Activated CD4-positive, alpha-beta T cell treated with anti-CD3 and anti-CD28 coated beads, Interleukin-2, Interleukin-4, amounts not matched to agents 100 ng/mL and 50 ng/mL, durations not matched to agents 16 hours and 8 hours (primary cell): ENCODE measurements at places on chromosomes 2 and 18.
A peak's percentile ranks its signal among the peaks of the same experiment; 100 is the strongest.

- DNase-seq = no peak
Observed at GRCh38 chr2:98550165-98550564, 58.1 kb downstream of the COA5 start.

DNA sequence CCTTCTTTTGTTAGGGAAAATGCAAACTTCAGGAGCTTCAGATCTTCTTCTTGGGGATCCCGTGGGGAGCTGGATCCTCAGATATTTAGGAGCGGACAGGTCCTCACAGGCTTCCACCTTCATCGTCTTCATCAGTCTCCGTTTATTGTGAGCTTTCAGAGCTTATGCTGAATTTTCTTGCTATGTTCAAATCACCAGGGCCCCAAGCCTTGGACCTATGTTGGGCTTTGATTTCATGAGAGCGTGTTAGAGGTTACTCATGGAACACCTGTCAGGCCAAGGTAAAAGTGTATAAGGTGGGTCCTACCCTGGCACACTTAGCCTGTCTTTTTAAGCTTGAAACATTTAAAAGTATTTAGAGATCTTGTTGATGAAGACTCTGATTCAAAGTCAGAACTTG lies 212.9 kb downstream of the FAM210A start:
- DNase-seq = no peak

GRCh38 chr2:74301262-74301661 lies 42.0 kb downstream of the SLC4A5 start:
- DNase-seq = no peak

- DNase-seq = no peak
Observed at GRCh38 chr2:202574541-202574940, 60.2 kb upstream of the FAM117B start.

GRCh38 chr2:203400805-203401585 lies 72.8 kb downstream of the ABI2 start:
- DNase-seq = no peak

- DNase-seq = no peak
Observed at GRCh38 chr2:18837240-18837639, 247.9 kb upstream of the NT5C1B start.

GRCh38 chr2:75361486-75361885 lies 162.2 kb upstream of the TACR1 start:
- no peak for DNase-seq

DNA sequence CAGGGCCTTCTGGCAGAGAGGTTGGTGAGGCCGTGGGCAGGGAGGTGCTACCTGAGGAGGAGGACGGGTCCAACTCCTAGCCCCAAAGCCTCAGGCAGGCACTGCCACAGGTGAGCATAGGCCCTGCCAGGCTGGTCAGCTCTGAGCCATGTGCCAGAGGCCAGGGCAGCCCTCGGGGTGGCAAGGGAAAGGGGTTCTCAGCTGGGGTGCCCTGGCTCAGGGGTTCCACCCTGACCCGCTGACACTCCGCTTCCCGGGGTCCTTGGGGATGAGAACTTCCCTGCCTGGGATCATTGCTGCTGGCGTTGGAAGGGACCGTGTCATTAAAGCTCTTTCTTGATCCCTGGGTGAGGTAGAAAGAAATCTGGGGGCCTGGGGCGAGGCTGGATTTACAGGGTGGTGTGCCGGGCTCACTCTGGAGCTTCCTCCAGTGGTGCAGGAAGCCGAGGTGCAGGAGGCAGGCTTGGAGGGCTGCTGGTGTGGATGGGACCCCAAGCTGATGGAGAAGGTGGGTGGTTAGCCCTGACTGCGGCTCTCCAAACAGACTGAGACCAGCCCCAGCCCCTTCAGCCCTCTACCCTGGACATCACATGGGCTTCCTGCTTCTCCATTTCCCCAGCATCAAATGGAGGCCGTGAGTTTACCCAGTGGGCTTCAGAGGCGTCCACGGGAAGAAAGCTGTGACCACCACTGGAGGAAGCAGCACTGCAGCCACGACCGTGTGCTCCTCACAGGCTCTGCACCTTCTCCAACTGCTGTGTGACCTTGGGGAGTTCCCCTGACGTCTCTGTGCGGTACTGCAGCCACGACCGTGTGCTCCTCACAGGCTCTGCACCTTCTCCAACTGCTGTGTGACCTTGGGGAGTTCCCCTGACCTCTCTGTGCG lies 295.2 kb downstream of the NDUFA10 start:
- peak; percentile 6 for DNase-seq

- peak; percentile 29 for DNase-seq
Observed at GRCh38 chr18:9494778-9495331, 19.5 kb downstream of the RALBP1 start.

DNA sequence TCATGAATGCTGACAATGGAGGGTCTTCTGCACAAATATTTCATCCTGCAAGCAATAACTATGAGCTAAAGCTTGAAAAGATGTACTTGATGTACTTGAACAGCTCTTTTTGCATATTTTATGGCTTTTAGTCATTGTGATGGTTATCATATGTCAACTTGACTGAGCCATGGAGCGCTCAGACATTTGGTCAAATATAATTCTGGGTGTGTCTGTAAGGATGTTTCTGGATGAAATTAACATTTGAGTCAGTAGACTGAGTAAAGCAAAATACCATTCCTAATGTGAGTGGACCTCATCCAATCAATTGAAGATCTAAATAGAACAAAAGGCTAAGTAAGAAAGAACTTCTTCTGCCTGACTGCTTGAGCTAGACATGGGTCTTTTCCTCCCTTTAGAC lies 509.0 kb downstream of the BCL11A start:
- DNase-seq = no peak

DNA sequence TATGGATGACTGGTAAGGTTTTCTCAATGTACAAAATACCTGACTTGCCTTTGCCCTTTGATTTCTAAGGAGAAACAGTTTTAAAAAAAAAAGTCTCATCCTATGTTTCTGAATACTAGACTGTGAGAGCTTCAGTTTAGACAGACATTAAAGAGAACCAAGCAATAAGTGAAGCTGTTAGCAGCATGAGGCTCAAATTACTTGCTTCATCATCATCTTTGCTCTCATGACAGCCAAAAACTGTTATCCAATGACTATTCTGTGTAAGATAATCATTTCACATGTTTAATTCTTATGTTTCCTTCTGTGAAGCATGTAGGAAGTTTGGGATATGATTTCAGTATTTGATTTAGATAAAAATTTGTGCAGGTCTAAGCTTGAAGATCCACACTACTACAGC lies 129.2 kb downstream of the COMMD1 start:
- DNase-seq = no peak

- no peak for DNase-seq
Observed at GRCh38 chr2:45283764-45284620, 274.7 kb upstream of the SIX2 start.

- no peak for DNase-seq
Observed at GRCh38 chr2:6957910-6958615, 40.9 kb downstream of the RNF144A start.

- no peak for DNase-seq
Observed at GRCh38 chr2:84217456-84217855, 241.6 kb downstream of the SUCLG1 start.

- DNase-seq = no peak
Observed at GRCh38 chr2:23200068-23200786, 184.8 kb upstream of the KLHL29 start.

- DNase-seq = no peak
Observed at GRCh38 chr2:240732911-240733622, 41.4 kb downstream of the AQP12A start.

DNA sequence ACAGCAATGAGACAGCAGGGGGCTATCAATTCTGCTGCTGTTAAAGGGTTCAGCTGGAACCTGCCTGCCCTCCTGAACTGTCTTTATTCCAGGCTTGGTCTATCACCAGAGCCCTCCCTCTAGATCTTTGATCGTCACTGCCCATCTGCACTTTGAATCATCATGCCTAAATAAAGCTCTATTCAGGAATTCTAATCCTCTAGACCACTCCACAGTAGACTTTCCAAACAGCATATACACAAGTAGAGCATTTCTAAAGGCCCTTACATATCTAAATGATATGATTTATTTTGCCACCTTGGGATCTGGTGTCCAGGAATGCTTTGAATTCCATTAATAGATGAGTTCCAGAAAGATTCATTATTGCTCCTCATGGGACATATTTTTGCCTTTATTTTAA lies 542.1 kb upstream of the SYT4 start:
- no peak for DNase-seq

GRCh38 chr2:233346930-233347329 lies 7.4 kb upstream of the DGKD start:
- DNase-seq = no peak

GRCh38 chr2:62845256-62845655 lies 139.7 kb downstream of the EHBP1 start:
- no peak for DNase-seq

GRCh38 chr18:37634516-37634915 lies 68.9 kb upstream of the CELF4 start:
- DNase-seq = no peak

- DNase-seq = no peak
Observed at GRCh38 chr2:2291500-2292260, 39.4 kb downstream of the MYT1L start.

- DNase-seq = no peak
Observed at GRCh38 chr2:232388324-232388891, 9.9 kb downstream of the ALPP start.

DNA sequence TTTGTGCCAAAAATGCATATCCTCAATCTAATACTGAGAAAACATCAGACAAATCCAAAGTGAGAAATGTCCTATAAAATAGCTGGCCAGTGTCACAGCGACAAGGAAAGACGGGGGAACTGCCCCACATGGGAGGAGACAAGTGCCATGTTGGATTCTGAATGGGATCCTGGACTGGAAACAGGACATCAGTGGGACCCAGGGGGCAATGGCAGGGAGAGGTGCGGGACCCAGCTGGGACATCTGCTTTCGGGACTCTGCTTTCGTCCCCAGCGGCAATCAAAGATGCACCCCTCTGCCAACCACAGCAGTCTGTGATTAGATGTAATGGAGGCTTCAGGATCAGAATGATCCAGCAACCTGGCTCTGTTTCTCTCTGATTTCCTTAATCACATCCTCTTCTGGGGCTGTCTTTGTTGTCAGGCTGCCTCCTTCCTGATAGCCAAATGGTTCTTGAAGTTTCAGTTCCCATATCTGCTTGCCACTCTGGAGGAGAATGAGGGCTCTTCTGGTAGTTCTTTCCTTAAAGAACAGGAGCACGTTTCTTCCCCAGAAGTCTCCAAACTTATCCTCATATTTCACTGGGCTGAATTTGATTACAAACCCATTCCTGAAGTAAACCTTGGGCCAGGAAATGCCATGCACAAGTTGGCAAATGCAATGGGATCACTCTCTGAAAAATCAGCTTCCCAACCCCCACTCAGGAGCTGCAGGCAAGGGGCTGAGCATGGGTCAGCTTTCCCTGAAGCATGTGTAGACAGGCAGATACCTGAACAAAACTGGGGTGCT lies 13.6 kb upstream of the PROC start:
- DNase-seq = no peak

DNA sequence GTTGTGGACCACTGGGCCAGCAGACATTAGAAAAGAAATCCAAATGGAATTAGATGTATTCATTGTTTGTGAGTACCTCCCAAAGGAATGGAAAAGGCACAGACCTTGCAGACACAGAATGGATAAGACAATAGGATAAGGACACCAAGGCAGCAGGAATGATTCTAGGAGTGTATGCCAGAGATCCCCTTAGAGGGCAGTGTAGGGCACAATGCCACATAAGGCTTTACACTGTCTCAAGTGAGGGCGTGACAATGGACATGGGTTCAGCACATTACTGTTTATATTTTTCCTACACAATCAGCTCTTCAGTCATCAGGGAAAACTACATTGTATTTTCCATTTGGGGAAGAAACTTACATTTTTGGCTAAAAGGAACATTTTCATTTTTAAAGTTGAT lies 250.9 kb downstream of the PTH2R start:
- no peak for DNase-seq

GRCh38 chr18:76491473-76491775 lies 3.6 kb downstream of the ZNF516 start:
- DNase-seq = peak; percentile 35

- DNase-seq = no peak
Observed at GRCh38 chr2:128280158-128280871, 38.4 kb downstream of the HS6ST1 start.

DNA sequence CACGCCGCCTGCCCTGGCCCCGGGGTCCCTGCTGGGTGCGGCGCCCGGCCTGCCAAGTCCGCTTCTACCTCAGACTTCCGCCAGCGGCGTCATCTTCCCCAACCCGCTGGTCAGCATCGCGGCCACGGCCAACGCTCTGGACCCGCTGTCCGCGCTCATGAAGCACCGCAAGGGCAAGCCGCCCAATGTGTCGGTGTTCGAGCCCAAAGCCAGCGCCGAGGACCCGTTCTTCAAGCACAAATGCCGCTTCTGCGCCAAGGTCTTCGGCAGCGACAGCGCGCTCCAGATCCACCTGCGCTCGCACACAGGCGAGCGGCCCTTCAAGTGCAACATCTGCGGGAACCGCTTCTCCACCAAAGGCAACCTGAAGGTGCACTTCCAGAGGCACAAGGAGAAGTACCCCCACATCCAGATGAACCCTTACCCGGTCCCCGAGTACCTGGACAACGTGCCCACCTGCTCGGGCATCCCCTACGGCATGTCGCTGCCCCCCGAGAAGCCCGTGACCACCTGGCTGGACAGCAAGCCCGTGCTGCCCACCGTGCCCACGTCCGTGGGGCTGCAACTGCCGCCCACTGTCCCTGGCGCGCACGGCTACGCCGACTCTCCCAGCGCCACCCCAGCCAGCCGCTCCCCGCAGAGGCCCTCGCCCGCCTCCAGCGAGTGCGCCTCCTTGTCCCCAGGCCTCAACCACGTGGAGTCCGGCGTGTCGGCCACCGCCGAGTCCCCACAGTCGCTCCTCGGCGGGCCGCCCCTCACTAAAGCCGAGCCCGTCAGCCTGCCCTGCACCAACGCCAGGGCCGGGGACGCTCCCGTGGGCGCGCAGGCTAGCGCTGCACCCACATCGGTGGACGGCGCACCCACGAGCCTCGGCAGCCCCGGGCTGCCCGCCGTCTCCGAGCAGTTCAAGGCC lies 13.7 kb downstream of the SALL3 start:
- no peak for DNase-seq

DNA sequence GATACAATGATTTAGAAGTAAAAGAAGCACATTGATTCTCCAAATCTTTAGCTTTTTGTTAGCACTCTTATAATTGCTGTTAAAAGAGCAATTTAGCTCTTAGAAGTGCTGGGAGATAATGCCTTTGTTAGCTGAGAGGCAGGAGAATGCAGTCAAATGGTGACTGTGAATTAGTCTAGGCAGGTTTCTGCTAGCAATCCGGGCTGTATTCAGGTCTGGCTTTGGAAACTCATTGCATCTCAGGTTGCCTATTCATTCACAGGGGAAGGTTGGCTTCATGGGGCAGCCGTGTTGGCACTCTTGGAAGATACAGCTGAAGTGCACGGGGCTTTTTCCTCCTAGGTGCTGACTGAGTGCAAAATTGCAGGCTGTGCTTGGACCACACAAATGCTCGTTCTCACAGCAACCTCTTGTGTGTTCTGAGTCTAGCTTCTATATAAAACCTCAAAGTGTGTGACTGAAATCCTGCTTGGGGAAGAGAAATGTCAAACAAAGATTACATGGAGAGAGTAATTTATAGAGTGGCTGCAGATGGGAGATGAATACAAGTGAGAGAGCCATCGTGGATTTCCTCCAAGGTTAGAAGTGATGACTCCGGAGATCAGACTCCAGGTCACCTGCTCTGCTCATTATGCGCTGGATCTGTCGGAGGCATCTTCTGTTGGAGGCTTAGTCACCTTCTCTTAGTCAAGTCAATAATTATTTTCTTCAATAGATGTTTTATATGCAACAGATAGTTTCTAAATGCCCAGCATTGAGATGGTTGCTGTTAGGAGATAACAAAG lies 167.8 kb downstream of the PMAIP1 start:
- DNase-seq = no peak

GRCh38 chr2:80942766-80943165 lies 638.2 kb upstream of the LRRTM1 start:
- no peak for DNase-seq
